ENCODE measurements at places on chromosomes 2 and 18.

GRCh38 chr2:47002480-47003381 lies 87.1 kb upstream of the MCFD2 start:
- no peak for DNase-seq

DNA sequence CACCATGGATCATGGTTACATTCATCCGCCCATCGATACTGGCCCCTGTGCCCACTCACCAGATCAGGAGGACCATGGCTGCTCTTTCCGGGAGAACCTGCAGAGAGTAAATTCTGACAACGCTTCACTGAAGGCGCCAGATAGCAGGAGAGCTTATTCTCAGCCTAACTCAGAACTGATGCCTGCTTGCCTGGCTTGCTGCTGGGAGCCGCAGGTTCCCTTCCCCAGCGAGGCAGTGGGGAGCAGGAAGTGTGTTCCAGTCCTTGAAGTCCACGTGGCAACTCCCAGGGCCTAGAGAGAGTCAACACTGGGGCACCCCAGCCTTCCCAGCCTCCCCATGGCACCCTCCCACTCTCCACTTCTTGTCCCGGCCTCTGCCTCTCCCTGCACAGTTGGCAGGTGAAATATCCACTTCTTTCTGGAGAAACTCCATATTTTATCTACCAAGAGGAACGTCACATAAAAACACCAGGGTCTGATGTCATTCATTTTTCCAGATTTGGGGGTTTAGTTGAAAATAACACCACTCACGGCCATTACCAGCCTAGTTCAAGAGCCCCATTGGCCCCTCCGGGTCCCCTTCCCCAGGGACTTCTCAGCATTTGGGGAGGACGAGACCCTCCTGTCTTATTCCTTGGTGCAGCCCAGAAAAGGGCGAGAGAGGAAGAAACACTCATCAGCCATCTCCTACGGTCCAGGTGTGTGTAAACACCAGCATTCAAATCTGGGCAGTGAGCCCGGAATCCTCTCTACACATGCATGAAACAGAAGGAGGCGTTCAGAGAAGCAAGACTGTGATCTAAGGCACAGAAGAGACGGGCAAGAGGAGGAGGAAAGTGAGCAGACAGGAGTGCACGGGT lies 3.5 kb upstream of the TUBB6 start:
- no peak for DNase-seq

- DNase-seq = no peak
Observed at GRCh38 chr2:180169474-180169873, 162.4 kb upstream of the CWC22 start.

DNA sequence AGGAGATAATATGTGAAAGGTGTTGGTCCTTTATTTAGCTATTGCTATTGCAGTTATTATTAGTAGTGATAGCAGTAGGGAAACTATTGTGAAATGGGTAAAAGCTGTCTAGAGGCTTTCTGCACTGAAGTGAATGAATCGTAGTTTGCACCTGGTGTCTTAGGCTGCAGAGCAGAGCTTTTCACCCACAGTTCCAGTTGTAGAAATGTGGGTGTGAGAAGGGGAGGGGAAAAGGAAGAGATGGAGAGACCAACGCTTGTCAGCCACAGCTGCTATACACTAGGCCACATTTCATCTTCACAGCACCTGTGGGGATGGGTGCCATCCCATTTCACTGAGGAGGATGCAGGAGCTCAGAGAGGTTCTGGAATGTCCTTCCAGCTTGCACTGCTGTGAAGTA lies 50.0 kb downstream of the TRPM8 start:
- DNase-seq = no peak

DNA sequence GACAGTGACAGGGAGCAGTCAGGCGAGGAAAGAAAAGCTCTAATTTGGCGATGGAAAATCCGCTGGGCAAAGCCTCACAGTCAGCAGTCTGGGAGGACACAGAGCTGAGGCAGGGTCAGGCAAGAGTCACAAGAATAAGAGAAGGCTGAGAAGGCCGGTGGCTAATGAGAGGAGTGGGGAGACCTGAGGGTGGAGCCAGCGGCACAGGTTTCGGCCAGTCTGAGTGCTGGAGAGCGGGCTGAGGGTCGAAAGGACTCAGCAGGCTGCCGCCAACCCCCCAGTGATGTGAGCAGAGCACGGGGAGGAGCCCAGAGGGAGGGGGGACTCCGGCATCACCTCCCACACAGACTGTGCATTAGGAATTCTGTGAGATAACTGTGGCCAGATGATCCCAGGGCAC lies 500.6 kb upstream of the MYT1L start:
- DNase-seq = no peak

DNA sequence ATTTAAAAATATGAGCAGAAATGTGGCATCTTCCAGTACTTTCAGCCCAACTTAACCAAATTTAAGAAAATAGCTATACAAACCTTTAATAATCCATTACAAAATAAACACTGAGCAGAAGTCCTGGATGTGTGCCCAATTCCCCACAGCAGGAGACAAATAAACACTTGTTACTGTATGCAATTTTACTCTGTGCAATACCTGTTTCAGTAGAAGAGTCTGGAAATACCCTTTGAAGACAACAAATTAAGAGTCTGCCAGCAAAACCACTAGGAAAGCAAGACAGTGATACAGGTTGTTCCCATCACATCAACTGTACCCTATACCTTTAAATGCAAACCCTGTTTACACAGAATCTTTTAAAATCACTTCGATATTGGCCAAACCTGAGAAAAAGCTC lies 41.4 kb upstream of the RNU4ATAC start:
- DNase-seq = no peak

GRCh38 chr2:154207288-154208047 lies 335.7 kb downstream of the GALNT13 start:
- no peak for DNase-seq

DNA sequence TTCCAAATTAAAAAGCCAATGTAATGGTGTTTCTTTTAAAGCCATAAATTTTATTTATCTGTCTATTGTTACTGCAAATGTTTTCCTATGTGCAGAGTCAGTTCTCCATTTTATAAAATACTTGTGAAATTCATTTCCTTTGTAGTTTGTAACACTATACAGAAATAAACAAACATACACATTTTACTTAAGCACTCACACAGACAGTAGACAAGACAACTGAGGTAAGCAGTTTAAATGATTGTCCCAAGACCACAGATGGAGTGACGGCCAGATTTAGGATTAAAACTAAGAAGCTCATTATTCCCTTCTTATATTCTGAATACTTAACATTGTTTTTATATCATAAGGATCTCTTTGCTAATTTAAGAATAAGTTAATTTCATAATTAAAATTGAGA lies 100.9 kb downstream of the BAZ2B start:
- DNase-seq = no peak

- DNase-seq = no peak
Observed at GRCh38 chr2:6441800-6442199, 423.9 kb downstream of the CMPK2 start.

DNA sequence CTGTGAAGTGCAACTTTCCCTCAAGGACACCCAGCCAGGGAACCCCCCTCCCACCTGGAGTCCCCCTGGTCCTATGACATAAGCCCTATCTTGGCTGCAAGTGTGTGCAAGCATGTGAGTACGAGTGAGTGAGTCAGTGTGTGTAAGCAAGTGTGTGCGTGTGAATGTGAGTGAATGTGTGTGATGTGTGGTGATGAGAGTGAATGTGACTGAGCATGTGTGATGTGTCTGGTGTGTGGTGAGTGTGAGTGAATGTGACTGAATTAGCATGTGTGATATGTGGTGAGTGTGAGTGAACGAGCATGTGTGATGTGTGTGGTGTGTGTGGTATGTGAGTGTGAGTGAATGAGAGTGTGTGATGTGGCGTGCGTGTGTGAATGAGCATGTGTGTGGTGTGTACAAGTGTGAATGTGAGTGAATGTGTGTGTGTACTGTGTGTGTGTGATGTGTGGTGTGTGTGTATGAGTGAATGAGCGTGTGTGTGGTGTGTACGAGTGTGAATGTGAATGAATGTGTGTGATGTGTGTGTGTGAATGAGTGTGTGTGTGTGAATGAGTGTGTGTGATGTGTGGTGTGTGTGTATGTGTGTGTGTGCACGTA lies 68.8 kb upstream of the SMAD7 start:
- DNase-seq = no peak

DNA sequence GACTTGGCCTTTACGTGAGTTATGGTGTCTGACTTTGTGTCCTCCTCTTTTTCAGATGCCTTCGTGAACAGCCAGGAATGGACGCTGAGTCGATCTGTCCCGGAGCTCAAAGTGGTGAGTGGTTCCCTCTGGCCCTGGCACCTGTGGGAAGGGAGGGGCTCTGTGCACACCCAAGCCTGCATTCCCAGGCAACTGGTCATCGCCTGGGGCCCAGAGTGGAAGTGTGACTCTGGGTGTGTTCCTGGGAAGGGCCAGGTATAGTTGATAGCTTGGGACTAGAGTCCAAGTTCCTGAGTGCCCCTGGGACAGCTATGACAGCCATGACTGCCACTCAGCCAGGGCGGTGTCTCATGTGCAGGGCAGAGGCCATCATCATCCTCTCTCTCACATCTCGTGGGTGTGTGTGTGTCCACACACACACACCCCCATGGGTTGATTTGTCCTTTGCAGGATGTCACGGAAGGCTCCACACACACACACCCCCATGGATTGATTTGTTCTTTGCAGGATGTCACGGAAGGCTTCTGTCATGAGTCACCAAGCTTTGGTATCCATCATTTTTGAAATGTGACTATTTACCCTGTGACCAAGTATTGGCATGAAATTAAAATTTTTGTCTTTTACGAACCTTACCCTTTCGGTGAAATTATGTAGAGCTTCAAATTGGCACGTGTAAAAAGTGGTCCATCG lies 215.4 kb downstream of the AGAP1 start:
- DNase-seq = no peak

DNA sequence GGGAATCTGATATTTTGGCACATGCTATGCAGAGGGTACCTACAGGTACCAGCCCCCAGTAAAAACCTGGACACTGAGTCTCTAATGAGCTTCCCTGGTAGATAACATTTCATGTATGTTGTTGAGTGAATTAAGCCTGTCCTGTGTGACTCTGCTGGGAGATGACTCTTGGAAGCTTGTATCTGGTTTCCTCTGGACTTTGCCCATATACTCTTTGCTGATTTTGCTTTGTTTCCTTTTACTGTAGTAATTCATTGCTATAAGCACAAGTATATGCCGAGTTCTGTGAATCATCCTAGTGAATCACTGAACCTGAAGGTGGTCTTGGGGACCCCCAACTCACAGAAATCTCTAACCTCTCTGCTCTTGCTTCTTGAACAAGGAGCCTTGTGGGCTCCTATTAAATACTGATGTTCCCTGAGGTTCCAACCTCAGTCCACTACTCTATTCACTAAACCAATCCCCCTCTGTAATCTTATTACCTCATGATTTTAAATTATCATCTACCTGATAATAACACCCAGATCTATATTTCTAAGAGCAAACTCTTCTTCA lies 94.3 kb upstream of the WDSUB1 start:
- DNase-seq = no peak

- no peak for DNase-seq
Observed at GRCh38 chr18:12031846-12032245, 50.5 kb downstream of the IMPA2 start.

DNA sequence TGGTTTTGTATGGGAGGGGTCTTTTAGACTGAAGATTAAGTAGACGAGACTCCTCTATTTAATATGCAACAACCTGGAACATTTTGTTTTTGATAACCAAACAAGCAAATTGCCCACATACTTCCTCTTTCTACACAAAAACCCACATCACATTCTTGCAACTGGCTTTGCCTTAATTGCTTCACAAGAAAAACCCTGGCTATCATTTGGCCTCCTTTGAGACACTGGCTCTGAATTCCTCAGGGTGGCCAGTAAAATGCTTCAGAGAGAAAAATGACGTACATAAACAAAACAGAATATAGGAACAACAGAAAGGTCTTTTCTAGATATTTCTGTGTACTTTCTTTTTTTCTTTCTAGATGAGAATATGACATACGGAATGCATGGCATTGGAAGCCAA lies 103.0 kb downstream of the TRIB2 start:
- no peak for DNase-seq

DNA sequence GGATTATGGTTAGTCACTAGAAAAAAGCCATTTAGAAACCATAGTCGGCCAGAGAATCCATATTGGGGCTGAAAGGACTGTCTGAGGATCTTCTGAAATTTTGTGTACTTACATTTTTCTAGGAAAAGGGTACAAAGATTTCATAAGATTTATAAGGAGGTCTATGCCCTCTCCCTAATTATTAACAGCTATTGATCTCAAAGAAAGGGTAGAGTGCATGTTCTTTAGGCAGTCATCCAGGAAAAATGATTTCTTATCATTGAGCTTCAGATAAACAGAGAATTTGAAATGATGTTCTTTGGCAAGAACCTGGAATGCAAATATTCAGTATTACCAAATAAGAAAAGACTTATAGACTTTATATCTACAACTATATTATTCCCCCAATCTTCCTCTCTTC lies 195.3 kb downstream of the ACTR3 start:
- DNase-seq = no peak

DNA sequence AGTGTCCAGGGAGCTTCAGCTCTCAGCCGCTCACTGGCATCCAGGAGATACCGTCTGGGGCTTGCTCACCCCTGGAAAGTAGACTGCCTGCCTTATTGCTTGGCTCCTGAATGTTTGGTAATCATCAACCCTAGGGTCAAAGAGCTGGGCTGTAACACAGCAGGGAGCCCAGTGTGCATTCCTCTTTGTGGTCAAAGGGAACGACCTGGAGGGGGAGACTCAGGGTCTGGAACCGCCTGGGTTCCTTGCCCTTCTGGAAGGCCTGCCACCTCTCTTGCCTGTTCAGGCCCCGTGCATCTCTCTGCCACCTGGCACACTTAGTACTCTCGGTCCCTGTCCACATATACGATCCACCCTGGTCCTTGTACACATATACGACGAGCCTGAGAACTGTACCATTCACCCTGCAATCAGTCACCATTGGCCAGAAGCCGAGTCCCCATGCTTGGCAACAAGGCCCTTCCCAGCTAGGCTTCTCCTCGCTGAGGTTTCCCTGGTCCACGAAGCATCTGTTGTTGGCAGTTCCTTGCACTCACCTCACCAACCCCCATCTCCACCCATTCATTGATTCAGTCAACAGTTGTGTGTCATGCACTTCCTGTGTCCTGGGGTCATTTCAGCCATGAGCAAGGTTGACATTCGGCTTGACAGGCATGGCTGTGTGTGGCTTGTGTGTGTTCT lies at the start of gene NAT8:
NAT8 (minus strand) TSS at position 85 of the 681 bp plus-strand sequence. CDS start 794 bp downstream, outside the sequence.
- DNase-seq = no peak

DNA sequence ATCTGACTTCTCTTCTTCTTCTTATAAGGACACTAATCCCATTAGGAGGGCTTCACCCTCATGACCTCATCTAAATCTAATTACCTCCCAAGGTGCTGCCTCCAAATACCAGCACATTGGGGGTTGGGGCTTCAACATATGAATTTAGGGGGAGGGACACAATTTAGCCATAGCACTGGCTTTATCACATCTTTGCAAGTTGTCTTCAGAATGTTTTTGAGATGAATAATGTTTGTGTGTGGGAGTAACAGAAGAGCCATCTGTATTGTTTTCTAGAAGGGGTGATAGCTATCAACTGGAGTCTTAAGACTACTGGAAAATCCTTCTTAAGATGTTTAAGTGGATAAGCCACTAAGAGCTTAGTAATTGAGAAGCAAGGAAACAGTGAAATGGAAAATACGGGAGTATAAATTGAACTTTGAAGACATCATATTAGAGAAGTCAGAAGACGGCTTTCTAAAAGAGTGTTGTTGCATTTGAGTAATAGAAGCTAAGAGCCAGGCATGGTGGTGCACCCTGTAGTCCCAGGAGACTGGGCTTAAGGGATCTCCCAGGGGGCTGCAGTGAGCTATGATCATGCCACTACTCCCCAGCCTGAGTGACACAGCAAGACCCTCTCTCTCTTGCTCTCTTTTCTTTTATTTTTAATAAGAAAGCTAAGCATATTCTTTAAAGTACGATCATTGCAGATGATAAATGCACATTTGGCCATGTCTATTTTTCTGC lies 32.6 kb upstream of the B3GNT2 start:
- no peak for DNase-seq

Measured in activated naive CD8-positive, alpha-beta T cell treated with anti-CD3 and anti-CD28 coated beads, Interleukin-2, amount 50 U/mL, for 16 hours (primary cell).